Left renal pelvis (tissue), 4 donors: ENCODE measurements at places on chromosomes 7 and 10.

GRCh38 chr10:78851647-78852046 lies 217.1 kb upstream of the ZMIZ1 start:
- DNase-seq = no peak

- no peak for DNase-seq
Measured at GRCh38 chr7:22717760-22718159, 9.2 kb upstream of the IL6 start.

GRCh38 chr10:91073286-91073979 lies 147.0 kb upstream of the PCGF5 start:
- DNase-seq = no peak

GRCh38 chr7:88915615-88916014 lies 120.1 kb upstream of the TEX47 start:
- DNase-seq = no peak

- no peak for DNase-seq
Measured at GRCh38 chr10:114095559-114096337, 52.1 kb downstream of the ADRB1 start.

GRCh38 chr10:104774234-104774633 lies 133.1 kb downstream of the SORCS3 start:
- DNase-seq = no peak

DNA sequence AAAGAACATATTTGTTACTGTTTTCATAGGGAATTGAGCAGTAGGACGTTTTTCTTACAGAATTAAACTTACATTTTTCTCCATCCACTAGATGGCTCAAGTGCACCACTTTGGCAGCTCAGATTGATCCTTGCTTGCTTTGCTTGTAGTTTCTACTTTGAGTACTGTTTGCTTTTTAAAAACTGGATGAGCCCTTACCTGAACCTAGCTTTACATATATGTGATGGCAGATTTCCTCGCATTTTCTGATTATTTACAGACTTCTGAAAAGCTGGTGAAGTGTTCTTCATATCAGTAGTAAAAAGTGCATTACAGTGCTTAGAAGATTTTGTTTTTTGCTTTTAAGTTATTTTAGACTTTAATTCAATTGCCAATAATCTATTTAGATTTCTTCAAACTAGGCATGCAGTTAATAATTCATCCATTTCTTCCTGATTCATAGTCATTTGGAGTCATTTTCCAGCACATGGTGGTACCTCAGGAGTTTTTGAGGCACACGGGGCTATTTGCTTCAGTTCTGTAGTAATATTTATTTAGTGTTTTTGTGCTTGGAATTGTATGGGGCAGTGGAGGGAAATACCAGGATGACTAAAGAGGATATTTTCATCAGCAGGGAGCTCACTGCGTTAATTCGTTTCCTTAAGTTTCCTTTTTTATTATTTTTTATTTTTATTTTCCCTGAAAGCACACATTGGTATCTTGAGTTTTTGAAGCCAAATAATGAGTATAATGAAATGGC lies 57.3 kb downstream of the MAPK8 start:
- DNase-seq = peak; percentile 24

DNA sequence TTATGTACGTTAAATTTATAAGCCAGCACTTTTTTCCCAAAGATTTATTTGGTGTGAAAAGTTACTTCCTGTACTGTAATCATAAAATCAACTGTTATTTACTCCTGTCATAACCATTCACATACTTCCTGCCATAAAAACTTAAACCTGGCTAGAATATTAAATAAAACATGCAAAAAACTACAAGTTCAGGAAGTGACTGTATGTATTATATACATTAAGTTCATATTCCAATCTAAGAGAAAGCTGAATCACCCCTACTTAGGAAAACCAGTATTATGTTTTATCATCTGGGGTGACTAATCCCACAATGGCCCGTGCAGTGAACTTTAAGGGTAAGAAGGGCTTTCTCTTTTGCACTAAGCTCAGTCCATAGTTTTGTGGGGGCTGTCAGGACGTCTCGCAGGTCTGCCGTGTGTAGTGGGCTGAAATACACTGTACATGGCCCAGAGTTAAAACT lies 183.7 kb upstream of the KLF14 start:
- no peak for DNase-seq

- no peak for DNase-seq
Measured at GRCh38 chr7:91683823-91684222, 196.7 kb downstream of the MTERF1 start.

GRCh38 chr10:31808258-31809218 lies 120.1 kb downstream of the ARHGAP12 start:
- DNase-seq = peak; percentile 25

DNA sequence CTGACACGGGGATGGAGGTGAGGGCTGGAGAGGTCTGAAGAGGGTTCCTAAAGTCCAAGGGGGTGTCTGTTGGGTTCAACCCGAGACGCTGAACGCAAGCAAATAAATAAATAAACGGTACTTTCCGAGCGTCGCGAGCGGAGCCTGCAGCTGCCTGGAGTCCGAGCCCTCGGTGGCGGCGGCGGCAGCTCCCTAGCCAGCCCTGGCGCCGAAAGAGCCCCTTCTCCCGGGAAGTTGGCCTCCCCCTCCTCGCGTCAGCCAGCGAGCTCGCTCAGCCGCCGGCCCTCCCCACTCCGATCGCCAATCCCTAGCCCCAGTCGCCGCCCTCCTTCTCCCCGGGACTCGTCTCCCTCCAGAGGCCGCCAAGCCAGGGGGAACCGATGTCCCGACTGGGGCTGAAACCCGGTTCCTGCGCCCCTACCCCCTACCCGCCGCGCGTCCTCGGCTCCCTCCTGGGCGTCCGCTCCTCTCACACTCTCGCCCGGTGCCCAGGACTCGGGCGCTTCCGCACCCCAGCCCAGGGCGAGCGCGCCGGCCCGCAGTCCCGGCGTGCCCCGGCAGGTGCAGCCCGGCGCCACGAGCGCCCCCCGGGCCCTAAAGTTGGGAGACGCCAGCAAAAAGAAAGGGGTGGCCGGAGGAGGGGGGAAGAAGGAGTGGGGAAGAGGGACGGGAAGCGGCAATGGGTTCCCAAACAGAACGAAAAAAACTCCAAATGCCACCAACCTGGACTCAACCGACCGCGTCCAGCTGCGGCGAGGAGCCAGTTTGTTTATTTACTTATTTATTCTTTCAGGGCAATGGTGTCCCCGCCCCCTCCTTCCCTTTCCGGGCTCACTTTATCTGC lies at the start of gene GFRA1:
TSS of gene GFRA1 (minus strand) at position 767 of the 844 bp plus-strand sequence. CDS start 1,177 bp downstream, outside the sequence.
- no peak for DNase-seq
